ENCODE measurements at places on chromosomes 2 and 18. TPM values are rescaled to one million over a fixed set of nuclear protein-coding genes. Genes with fewer than 3 reads are reported as not detected.
A peak's percentile ranks its signal among the peaks of the same experiment; 100 is the strongest.

Gene DLGAP1
- 1.0 TPM for total RNA-seq

Gene PUS10
- 8.9 TPM for total RNA-seq

Gene ELOA2
- not detected for total RNA-seq

Gene POLR1B
- total RNA-seq = 50.7 TPM

Gene TOGARAM2
- 9.6 TPM for total RNA-seq

Gene FAM124B
- total RNA-seq = 0.39 TPM

Gene CTNNA2
- total RNA-seq = not detected

Gene SLC38A11
- not detected for total RNA-seq

Gene VPS54
- 12.8 TPM for total RNA-seq

Gene SERPINB4
- total RNA-seq = not detected

Gene ODC1
- total RNA-seq = 138 TPM

Gene CHRNG
- total RNA-seq = not detected

Gene GCKR
- total RNA-seq = not detected

Gene ST8SIA3
- total RNA-seq = not detected

DNA sequence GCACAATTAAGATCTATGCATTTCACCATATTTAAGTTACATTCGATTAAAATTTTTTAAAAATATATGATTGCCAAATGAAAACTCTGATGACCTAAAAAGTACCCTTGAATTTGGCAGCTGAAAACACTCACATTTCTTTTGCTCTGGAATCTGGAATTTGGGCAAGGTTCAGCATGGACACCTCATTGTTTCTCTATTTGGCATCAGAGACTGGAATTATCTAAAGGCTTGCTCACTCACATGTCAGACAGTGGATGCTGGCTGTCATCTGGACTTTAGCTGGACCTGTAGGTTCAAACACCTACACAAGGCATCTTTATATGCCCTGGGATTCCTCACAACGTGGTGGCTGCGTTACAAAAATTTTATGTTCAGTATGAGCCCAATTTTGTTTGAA lies 16.1 kb downstream of the MBOAT2 start:
- no peak for DNase-seq

GRCh38 chr2:77484026-77484425 lies 38.1 kb downstream of the LRRTM4 start:
- DNase-seq = no peak

GRCh38 chr2:31075431-31075830 lies 62.8 kb downstream of the GALNT14 start:
- no peak for DNase-seq

- DNase-seq = no peak
These were observed 78.3 kb upstream of the MAP4K3 start for GRCh38 chr2:39515273-39515896.

GRCh38 chr2:237774811-237775553 lies 23.6 kb upstream of the RBM44 start:
- DNase-seq = peak; percentile 62

DNA sequence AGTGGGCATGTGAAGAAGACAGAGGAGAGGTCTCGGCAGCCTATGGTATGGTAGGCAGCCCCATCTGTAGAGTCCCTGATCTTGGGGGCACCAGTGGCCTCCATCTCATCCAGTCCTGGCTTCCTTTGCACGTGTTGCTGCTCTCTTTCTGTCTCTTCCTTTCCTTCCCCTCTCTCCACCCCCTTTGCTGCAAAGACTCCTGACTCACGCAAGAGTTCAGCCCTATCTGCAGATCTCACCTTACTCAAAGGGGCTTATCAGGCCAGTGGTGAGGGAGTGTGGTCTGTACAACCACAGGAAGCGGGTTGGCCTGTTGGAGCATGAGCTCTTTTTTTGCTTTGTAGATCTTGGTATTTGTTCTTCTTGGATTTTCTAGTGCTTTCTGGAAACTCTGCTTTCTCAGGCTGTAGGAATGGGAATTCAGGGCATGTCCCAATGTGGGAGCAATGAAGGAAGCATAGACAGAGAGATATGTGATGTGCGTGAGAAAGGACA lies 14.6 kb upstream of the NT5DC4 start:
- DNase-seq = peak; percentile 89

DNA sequence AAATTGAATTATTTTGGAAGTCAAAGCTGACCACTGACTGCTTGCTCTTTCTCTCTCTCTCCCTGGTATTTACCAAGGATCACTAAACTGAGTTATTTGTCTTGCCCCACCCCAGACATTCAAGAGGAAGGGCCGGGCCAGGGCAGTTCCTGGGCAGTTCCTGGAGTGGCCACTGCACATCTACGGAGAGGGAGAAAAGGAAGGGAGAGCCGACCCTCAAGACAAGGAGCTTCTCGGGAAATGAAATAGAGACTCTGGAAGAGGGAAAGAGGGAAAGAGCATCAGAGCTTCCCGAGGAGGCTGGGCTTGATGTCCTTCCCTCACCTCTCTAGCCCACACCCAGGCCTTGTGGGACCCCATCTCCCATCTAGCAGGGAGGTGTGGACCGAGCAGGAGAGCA lies 83.1 kb downstream of the SEPTIN10 start:
- DNase-seq = no peak

GRCh38 chr2:64277101-64277849 lies 133.1 kb upstream of the PELI1 start:
- DNase-seq = no peak

- DNase-seq = no peak
These were observed 3.4 kb downstream of the ZNF521 start for GRCh38 chr18:25348386-25349130.

DNA sequence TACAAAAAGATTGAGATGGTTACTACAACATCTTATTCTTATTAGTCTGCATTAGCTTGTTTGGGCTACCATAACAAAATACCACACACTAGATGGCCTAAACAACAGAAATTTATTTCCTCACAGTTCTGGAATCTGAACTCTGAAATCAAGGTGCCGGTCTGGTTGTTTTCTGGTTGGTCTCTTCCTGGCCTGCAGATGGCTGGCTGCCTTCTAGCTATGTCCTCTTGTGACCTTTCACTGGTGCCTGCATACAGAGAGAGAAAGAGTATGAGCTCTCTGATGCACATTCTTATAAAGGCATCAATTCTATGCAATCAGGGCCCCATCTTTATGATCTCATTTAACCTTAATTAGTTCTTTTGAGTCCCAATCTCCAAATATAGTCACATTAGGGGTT lies 696.5 kb downstream of the TDRD15 start:
- no peak for DNase-seq

- DNase-seq = no peak
These were observed 28.9 kb downstream of the MYCN start for GRCh38 chr2:15969214-15969613.

GRCh38 chr2:51149725-51150124 lies 117.8 kb upstream of the NRXN1 start:
- DNase-seq = no peak

GRCh38 chr18:54880395-54881105 lies 52.3 kb downstream of the RAB27B start:
- no peak for DNase-seq

DNA sequence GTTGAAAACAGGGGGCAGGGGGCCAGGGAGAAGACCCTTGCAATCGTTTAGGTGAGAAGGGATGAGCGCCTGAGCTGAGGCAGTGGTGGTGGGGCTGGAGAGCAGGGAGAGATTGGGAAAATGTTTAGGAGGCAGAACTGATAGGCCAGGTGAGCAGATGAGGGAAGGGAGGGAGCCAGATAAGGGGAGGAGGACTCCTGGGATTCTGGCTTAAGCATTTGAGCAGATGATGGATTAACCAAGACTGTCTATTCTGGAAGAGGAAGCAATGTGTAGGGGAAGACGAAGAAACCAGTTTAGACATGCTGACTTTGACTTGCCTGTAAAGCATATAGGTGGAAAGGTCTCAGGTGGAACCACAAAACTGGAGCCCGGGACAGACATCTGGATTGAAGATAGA lies 49.9 kb upstream of the ASPRV1 start:
- no peak for DNase-seq

- no peak for DNase-seq
These were observed 634.9 kb upstream of the PIK3C3 start for GRCh38 chr18:41320100-41320499.

DNA sequence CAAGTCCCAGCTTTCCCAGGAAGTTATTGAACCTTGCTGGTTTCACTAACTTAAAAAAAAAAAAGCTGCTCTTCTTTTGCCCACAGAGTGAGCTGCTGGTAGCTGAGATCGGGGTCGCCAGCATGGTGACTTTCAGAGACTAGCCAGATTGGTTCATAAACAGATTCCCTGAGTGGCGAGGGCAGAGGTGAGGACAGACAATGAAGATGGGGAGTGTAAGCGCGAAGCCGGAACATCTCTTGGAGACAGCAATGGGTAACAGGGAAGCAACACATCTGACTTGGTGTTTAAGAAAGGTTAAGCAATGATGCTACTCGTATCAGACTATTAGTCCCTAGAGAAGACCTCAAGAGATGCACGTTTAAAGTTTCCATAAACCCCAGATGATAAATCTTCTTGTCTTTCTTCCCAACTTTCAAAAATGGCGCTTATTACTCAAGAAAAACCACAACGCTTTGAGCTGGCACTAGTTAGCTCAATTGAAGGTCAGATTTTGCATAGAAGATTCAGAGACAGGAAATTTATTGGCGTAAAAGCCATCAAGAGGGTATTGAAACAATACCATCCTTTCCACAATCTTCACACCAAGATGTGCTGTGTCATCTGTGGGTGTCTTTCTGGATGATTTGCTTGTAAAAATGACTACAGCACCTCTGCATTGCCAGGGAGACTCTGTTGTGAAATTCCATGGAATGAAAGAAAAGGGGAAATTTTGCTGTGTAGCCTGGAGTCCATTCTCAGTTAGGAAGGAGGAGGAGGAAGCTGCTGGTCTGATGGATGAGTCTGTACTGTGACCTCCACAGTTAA lies 193.1 kb upstream of the CXCR4 start:
- peak; percentile 51 for DNase-seq

GRCh38 chr2:3604207-3604877 lies 9.4 kb downstream of the COLEC11 start:
- DNase-seq = no peak

- DNase-seq = no peak
These were observed 841.6 kb downstream of the MBD2 start for GRCh38 chr18:53382870-53383269.

- no peak for DNase-seq
These were observed 48.5 kb upstream of the LOXHD1 start for GRCh38 chr18:46705521-46705920.

DNA sequence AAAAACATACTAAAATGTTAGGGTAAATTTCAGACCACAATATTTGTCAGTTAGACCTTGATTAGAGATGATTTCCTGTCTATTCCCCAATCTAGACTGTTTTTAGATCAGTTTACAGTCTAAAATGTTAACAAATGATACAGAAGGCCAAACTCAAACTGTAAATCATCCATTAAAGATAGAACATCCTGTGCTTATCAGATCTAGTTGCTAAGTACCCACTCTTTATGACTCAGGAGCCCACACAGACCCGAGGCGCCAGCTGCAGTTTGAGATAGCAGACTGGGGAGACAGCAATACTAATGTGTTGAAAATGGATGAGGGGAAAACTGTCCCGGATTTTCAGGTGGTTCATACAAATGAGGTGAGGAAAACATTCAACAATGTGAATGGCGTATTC lies 113.3 kb downstream of the SCG2 start:
- DNase-seq = no peak

- DNase-seq = no peak
These were observed 54.3 kb downstream of the NOL10 start for GRCh38 chr2:10635430-10635829.

- no peak for DNase-seq
These were observed 44.0 kb downstream of the COLEC12 start for GRCh38 chr18:456361-457139.

GRCh38 chr2:44843641-44844310 lies 97.7 kb upstream of the SIX3 start:
- no peak for DNase-seq

- DNase-seq = no peak
These were observed 457.2 kb upstream of the TRIB2 start for GRCh38 chr2:12259493-12259892.

DNA sequence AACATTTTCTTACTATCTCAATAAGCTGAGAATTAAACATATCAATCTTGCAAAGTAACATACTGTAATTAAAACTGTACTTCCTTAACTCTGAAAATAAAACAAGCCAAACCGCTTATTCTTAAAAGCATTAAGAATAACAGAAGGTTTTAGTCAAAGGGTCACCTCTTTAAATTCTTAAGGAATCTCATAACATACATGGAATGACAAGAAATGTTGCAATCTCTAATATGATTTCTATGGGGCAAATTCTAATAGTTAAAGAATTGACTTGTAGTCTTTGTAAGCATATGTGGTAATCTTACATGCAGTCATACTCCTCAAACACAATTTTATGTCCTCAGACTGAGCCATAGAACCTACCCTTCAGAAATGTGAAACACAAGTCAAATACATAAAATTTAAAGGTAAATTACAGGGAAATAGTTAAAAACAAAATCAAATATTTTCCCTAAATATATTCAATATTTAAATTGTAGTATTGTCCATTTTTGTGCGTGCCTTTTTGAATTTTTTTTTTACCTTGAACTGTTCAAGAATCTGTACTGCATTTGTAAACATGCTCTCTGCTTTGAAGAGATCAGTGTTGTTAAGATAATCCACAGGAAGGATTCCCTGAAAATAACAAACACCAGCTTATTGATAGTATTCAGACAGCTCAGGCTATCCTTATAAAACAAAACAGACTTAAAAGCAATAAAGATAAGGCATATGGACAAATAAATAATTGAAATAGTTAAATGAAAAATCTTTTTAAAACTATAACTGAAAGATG lies 48.2 kb downstream of the PIGN start:
- DNase-seq = no peak

DNA sequence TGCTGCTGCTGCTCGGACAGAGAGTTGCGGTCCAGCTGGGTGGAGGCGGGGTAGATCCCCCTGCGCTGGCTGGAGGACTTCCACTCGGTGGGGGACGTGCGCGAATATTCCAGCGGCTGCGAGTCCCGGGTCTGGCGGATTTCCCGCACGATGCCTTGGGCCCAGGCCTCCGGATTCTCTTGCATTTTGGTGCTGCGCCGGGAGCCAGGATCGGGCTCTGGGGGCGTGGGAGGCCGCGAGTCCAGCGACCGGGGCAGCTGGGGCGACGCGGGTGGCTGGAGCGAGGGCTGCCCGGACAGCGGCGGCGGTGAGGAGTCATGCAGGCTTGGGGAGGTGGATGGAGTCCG lies 4.8 kb downstream of the NT5C1B start:
- no peak for DNase-seq

GRCh38 chr2:217444932-217445331 lies 557.9 kb downstream of the TNS1 start:
- DNase-seq = no peak

DNA sequence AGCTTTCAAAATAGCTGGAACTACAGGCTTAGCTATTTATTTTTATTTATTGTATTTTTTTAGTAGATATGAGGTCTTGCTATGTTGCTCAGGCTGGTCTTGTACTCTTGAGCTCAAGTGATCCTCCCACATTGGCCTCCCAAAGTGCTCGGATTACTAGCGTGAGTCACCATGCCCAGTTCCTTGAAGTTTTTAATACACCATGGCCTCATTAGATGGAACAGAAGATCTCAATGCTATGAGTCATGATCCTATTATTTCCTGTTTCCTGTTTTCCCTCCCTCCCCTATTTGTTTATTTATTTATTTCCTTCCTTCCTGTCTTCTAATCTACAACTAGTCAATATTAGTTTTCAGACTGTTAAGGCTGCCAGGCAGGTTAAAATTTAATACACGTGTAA lies 309.0 kb downstream of the CMPK2 start:
- DNase-seq = no peak

All from activated CD4-positive, alpha-beta memory T cell treated with anti-CD3 and anti-CD28 coated beads for 36 hours (primary cell).